ENCODE measurements at places on chromosomes 16 and 17.

DNA sequence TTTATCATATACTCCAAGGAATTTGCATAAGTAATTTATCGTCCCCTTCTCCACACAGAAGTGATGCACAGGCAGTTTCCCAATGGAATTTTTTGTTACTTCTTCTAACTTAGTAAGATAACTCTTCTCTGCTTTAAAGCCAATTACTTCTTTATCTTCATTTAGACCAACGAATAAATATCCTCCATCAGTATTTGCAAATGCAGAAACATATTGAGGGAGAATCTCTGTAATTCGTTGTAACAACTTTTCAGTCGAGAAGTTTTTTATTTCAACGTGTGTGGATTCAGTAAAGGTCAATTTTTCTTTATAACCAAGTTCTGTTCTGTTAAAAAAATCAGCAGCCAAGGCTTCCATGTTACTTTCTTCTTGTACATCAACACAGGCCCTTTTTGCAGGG lies 30.7 kb upstream of the SLFN13 start:
- no peak for DNase-seq

DNA sequence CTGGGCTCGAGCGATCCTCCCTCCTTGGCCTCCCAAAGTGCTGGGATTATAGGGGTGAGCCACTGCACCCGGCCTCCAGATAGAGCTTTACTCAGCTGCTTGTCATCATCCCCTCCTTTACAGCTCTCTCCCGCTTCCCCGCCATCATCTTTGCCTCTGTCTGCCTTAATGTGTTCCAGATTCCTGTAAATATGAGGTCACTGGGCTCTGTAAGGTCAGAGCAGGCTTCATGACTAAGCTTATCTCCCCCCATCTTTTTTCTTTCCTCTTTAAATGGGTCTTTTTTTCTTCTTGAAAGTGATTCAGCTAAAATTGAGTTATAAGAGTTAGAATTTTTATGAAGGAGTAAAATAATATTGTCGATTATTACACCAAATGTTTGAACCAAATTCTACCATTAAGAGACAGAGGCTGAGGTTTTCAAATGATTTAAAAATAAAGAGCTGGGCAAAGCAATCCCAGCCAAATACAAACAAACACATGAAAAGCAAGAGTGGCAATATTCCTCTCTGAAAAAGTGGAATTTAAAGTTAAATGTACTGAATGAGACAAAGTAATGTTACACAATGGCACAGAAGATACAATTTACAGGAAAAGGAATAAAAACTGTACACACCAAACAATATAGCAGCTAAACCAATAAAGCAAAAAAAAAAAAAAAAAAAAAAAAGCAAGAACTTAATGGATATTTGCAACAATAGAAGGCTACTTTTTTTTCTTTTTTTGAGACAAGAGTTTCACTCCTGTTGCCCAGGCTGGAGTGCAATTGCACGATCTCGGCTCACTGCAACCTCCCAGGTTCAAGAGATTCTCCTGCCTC lies 62.1 kb downstream of the CRISPLD2 start:
- DNase-seq = no peak

- DNase-seq = no peak
Measured at GRCh38 chr17:42270170-42270535, 6.0 kb downstream of the STAT5B start.

DNA sequence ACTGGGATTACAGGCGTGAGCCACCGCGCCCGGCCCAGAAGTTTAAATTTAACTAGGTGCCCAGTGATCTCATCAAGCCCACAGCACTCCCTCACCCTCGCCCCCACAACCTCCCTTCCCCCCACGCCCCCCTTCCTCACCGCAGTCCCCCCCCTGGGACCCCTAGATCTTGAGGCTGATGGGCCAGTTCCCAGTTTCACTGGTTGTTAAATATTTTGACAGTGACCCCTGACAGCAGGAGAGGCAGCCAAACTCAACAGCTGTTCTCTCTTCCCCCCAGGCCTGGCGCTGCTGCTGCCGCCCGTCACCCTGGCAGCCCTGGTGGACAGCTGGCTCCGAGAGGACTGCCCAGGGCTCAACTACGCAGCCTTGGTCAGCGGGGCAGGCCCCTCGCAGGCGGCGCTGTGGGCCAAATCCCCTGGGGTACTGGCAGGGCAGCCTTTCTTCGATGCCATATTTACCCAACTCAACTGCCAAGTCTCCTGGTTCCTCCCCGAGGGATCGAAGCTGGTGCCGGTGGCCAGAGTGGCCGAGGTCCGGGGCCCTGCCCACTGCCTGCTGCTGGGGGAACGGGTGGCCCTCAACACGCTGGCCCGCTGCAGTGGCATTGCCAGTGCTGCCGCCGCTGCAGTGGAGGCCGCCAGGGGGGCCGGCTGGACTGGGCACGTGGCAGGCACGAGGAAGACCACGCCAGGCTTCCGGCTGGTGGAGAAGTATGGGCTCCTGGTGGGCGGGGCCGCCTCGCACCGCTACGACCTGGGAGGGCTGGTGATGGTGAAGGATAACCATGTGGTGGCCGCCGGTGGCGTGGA lies 15.6 kb downstream of the QPRT start:
- DNase-seq = no peak

GRCh38 chr16:3625911-3626732 lies 14.7 kb upstream of the SLX4 start:
- DNase-seq = no peak

GRCh38 chr17:78912082-78912481 lies 9.1 kb upstream of the CEP295NL start:
- DNase-seq = no peak

DNA sequence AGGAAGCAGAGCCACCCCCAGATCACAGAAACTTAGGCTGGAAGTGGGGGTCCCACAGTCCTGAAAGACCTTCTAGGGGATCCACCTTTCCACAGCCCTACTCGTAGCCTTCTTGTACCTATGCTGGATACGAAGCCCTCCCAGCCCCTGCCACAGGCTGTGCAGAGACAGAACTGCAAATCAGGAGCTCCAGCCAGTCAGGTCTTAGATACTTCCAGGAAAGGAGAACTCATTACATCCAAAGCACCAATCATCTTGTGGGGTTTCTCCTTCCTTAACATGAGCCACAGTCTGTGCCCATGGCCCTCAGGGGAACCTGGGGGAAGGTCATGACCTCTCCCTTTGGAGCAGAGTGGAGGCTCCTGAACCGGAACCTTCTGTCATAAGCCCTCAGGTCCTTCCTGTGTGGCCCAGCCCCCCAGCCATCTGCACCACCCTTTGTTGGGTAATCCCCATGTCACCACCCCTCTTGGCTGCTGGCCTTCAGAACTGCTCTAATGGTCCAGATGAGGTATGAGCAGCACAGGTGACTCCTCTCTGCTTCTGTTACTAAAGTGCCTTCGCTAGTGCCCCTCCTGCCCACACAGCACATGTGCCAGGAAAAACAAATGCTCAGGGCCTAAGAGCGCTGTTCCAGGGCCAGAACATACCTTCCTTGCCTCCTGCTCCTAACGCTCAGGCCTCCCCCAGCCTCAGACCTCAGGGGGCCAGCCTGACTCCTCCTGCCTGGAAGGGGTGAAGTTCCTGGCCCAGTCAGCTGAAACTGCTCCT lies 14.6 kb downstream of the SRCIN1 start:
- no peak for DNase-seq

DNA sequence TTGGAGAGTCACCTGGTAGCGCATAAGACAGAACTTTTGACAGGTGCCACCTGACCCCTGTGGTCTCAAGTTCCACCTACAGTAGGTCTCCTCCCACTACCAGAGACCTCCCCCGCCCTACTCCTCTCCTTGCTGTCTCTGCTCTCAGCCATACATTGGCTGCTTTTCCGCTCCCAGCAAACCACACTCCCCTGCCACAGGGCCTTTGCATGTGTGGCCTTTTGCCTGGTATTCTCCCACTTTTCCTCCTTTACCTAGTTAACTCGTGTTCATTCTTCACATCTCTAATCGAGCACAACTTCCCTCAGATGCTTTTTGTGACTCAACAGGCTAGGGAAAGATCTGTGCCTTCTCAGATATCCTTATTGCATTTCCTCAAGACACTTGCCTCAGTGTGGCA lies 218.3 kb upstream of the EEF2KMT start:
- DNase-seq = no peak

GRCh38 chr16:59849716-59850115 lies 1115.6 kb upstream of the GOT2 start:
- peak; percentile 1 for DNase-seq

GRCh38 chr16:72179204-72179970 lies 7.4 kb upstream of the PMFBP1 start:
- no peak for DNase-seq

- no peak for DNase-seq
Measured at GRCh38 chr17:78252701-78253635, 21.5 kb downstream of the TMEM235 start.

- no peak for DNase-seq
Measured at GRCh38 chr16:48146710-48147109, 9.1 kb downstream of the ABCC12 start.

GRCh38 chr16:27798241-27798640 lies 248.3 kb downstream of the KATNIP start:
- DNase-seq = no peak

DNA sequence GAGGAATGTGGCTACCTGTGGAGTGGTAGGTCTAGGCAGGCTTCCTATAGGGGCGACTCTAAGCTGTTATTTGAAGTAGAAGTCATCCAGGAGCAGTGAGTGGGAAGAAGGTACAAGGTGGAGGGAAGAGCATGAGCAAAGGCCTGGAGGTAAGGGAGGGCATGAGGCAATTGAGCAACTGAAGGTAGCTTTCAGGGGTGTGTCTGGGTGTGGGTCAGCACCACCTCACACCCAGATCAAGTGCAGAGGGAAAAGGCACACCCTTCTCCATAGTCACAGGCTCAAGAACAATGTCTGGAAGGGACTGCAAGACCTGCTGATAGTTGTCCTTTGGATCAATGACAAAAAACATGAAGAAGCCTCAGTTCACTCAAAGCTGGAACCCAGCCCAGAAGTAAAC lies 46.5 kb upstream of the IRX6 start:
- no peak for DNase-seq

GRCh38 chr16:2478279-2478678 lies 3.4 kb downstream of the TBC1D24 start:
- no peak for DNase-seq

DNA sequence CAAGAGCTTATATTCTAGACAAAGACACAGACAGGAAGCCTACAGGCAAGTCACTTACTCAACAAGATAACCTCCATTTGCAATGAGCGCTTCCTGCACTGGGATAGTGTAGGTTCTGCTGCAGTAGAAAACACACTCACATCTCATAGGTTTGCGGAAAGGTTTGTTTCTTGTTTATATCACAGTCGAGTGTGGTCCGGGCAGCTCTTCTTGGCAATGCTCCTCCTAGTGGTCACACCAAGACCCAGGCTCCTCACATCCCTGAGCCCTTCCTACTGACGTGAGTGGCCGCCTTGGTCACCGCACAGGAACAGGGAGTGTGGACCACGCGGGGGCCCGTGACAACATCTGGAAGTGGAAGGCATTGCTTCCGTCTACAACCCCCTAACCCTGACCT lies 48.0 kb upstream of the RBFOX3 start:
- peak; percentile 20 for DNase-seq

GRCh38 chr16:88341551-88342290 lies 41.0 kb upstream of the ZNF469 start:
- DNase-seq = no peak

- no peak for DNase-seq
Measured at GRCh38 chr17:41251261-41251660, 1.8 kb downstream of the KRTAP9-4 start.

GRCh38 chr17:8406174-8406573 lies 8.5 kb upstream of the RNF222 start:
- DNase-seq = no peak

DNA sequence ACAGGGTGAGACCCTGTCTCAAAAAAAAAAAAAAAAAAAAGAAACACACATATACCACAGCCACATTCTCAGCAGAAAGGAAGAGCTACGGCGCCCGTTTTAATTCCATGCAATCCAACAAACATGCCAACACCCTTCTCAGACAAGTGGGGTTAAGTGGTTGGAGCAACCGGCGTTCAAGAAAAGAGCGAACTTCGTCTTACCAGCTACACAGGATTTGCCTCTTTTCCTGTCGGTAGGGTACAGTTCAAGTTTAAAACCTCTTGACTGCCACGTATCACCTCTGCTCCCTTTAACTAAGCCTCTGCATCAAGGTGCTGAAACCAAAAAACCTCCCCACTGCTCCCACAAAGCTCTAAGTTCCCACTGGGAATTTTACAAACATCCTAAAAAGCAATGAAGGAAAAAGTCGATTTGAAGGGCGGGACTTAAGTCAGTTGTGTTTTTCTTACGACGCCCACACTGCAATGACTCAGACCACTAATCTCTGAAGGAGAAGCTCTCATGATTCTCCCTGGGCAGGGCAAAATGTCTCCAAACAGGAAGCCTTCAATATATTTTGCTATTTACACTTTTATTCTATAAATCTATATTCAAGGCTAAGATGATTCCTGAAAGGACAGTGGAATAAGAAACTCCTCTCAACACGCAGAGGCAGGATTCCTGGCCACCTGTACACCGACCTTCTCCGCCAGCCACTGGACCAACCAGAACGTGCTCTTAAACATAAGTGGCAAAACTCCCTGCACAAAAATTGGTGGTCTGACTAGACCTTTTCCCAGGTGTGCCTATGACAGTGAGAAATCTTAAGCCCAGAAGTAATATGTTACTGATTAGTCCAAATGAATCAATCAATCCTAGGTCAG lies 18.8 kb downstream of the SRP68 start:
- DNase-seq = no peak

DNA sequence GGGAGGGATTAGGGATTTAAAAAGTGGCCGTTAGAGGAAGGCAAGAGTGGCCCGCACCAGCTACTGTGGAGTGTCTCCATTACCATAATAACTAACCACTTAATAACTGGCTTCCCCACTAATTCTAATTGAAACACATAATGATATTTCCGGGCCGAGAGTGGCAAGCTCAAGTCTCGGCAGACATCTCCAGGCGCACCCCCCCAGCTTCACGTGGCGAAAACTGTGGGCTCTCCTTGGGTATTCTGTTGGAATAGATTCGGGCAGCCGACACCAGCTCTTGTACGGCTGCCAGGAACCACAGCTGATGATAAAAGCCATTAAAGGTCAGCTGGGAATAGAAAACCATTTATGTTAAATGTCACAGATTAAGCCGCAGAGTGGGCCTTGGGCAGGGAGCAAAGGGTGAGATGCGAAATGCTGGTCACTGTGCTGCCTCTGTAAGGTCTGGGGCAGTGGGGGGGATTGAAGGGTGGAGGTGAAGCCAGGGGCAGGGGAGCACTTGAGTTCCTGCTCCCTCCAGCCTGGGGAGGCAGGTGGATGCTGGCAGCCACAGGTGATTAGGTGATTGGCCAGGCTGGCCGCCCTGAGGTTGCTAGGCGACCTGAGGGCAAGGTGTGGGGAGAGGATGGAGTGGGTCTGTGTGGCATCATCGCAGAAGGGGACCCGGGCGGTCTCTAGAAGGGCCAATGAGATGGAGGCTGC lies 115.6 kb upstream of the SDK2 start:
- DNase-seq = no peak

GRCh38 chr17:9937241-9937761 lies 32.2 kb upstream of the RCVRN start:
- DNase-seq = no peak

All from NT2/D1 (cell line).